SK-N-SH treated with all-trans-retinoic acid at 6 μM for 48 hours (cell line): ENCODE measurements at places on chromosomes 5 and 9.

GRCh38 chr5:72383280-72383679 is 63.1 kb downstream of the PTCD2 start:
- no peak for ATAC-seq

- ATAC-seq = no peak
Measured at GRCh38 chr5:167657016-167657415, 634.4 kb upstream of the WWC1 start.

DNA sequence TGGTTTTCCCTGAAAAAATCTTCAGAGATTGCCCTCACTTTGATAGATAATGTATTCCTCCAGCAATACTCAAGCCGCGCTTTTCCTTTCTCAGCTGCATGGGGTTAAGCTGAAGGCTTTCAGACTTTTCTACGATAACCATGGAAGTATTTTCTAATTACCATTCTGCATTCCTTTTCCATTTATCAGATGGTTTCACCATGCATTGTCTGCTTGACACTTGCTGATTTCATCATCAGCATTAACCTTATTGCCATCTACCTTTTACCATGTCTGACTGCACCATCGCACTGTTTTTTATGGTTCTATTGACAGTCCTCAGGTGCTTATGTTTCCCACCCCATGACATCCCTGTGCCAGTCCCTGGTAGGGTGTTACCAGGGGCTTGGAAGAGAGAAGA is 91.6 kb downstream of the DMAC1 start:
- ATAC-seq = no peak

- ATAC-seq = no peak
Measured at GRCh38 chr5:143771189-143771588, 40.8 kb upstream of the HMHB1 start.

DNA sequence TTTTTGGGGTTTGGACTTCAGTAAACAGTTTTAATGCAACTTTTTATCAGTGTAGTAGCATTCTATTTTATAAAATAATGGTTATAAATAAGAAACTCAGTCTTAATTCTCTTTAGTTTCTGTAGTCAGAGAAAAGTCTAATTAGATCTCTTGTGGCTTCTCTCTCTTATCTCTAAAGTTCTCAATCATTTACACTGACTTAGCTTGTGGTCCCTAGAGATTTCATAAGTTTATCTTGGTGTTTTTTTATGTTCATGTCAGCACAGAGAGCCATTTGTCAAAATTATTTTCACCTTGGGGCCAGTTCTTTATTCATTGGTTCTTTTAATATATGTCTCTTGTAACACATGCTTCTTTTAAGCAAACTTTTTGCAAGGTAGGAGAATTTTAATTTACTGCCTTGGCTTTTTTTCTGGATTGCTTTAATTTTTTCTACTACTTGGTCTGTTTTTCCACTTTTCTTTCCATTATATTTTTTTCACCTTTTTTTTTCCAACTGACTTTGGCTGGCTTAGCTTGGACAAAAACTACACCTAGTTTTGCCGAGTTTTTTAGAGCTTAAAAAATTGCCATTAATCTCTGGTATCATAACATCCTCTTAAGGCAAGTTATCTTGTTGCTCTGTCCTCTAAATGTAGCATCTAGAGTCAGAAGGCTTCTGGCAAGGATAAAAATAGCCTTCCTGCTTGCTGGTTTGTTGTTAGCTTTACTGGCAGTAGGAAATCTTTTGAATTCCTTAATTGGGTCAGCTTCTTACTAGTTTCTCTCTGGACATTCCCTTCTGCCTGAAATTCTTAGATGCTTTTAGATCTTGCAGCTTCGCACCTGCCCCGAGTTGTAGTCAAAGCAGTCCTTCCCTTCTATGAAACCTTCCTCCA is 35.3 kb downstream of the CPEB4 start:
- ATAC-seq = peak; percentile 64
